CD8-positive, alpha-beta memory T cell (primary cell): ENCODE measurements at places on chromosomes 12 and 14.
A peak's percentile ranks its signal among the peaks of the same experiment; 100 is the strongest.

- no peak for DNase-seq
Observed at GRCh38 chr12:1935700-1936378, 17.4 kb upstream of the CACNA2D4 start.

- no peak for DNase-seq
Observed at GRCh38 chr12:71797531-71797930, 42.0 kb upstream of the TBC1D15 start.

- DNase-seq, result no peak
Observed at GRCh38 chr14:104400355-104400754, 179.2 kb upstream of the C14orf180 start.

GRCh38 chr14:100765296-100765695 lies 38.6 kb downstream of the DLK1 start:
- DNase-seq, result no peak

GRCh38 chr14:61632807-61633206 lies 62.5 kb upstream of the HIF1A start:
- DNase-seq, result no peak

DNA sequence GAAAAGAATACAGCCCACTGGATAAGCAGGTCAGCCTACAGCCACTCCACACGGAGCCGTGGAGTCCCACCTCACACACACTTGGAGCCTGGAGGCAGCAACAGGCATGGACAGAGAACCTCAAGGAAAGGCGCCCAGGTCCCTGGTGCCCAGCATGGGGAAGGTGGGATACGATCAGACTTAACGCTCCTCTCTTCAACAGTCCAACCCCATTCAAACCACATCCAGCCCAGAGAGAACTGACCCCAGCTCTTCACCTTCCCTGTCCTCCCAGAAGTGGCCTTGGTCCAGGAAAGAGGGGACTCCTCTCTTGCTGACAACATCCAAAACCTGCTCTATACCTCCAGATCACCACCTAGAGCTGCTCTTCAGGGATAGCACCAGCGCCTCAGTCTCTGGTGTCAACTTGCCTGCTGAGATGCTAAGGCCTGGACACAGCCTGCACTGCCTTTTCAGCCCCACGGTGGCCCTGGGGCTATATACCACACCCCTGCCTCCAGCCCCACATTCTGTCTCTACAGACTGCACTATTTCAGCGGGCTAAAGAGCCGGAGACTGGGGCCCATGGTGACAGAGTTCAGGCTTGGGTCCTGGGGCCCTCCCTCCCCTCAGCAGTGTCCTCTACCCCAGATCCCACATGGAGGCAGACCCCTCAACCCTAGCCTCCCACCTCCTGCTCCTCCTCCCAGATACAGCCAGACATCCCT lies 7.0 kb downstream of the ADCY6 start:
- no peak for DNase-seq

DNA sequence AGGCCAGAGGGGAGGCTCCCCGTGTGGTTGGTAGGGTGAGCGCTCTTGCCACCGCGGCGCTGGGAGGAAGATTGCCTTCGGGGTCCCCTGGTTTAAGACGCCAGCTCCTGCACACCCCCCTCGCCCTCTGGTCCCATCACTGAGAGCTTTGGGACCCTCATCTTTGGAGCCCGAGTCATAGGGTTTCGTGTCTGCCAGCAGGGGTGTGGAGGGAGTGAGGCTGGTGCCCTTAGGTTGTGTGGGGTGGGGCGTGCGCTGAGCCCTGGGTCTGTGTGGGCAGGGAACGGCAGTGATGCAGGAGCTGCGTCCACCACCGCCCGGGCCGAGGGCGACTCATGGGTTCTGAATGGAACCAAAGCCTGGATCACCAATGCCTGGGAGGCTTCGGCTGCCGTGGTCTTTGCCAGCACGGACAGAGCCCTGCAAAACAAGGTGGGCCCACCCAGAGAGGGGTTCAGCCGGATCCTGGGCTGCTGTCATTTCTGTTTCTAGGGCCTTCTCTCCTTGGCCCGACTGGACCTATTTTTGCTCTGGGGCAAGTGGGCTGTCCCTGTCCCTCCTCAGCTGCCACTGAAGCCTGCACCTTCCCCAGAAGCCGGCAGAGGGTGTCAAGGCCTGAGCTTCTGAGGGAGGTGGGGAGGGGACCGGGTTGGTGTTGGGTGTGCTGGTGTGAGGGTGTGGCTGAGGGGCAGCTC lies 12.1 kb downstream of the ACADS start:
- no peak for DNase-seq

- no peak for DNase-seq
Observed at GRCh38 chr14:101706509-101707067, 54.9 kb upstream of the PPP2R5C start.

DNA sequence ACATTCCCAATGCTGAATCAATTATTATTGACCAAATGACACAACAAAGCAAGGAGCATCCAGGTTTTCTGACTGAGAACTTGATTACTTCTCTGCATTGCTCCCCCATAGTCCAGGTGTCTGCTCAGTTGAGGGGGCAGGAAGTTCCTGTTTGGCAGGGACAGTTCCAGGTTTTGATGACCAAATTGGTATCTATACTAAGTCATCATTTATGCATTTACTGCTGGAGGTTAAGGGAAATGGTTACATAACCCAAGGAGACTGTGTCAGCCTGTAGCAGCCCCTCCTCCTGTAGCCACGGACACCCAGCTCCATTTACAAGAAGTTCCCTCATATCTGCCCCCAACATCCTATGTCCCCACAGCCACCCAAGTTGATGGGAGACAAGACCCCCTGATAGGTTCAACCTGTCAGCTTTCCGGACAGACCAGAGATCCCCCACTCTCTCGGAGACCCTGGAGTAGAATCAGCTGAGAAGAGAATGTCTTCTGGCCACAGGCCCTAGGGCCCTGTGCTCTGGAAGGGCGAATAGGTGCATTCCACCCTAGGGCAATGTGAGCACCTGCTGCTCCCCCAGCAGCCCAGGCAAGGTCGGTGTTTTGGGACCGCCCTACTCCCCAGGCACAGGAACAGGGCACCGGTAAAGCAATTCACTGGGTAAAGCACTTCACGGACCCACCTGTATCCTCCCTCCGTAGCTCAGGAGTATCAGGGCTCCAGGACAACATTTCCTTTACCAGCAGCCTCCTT lies 23.6 kb downstream of the IRF2BPL start:
- no peak for DNase-seq

GRCh38 chr14:73472185-73473114 lies 14.1 kb upstream of the NUMB start:
- peak; percentile 40 for DNase-seq

DNA sequence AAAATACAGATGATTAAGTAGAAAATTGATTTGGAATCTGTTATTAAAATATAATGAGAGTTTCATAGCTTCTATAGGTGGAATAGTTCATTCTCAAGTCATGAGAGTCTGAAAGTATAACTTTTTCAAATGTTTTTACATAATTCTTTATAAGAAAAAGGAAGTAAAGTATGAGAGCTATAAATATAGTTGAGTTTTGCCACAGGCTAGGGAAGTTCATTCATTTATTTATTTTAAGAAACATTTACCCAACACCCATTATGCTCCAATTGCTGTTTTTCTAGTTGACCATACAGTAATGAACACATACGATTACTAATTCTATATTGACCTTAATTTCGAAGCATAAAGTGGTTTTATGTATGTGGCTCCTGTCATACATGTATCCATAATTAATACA lies 24.8 kb downstream of the LRRIQ1 start:
- DNase-seq, result no peak

DNA sequence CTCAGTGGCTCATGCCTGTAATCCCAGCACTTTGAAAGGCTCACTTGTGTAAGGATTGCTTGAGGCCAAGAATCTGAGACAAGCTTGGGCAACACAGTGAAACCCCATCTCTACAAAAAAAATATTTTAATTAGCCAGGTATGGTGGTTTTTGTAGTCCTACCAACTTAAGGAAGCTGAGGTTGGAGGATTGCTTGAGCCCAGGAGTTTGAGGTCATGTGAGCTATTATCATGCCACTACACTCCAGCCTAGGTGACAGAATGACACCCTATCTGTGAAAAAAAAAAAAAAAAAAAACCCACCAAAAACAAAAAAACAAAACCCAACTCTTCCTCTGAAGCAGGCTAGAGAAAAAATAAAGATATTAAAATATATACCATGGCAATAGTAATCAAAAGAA lies 41.2 kb downstream of the TMEM116 start:
- no peak for DNase-seq

GRCh38 chr12:5335069-5335468 lies 96.8 kb upstream of the NTF3 start:
- no peak for DNase-seq

DNA sequence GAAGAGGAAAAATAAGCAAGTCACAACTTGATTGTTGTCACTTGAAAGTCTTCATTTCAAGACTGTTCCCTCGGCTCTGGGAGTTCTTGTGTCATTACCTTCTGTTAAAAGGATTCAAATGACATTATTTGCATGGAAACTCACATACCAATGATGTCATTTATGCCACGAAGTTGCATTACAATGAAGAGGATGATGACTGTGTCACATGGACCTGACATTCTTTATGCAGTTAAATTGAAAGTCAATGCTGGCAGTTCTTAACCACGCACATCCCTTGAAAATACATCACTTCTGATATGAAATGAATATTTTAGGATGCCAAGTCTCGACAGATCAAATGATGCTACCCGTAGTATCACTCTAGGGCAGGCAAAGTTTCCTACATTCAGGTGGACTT lies 1069.5 kb downstream of the VRK1 start:
- no peak for DNase-seq

- DNase-seq, result no peak
Observed at GRCh38 chr12:116629480-116629879, 70.3 kb downstream of the MAP1LC3B2 start.

- DNase-seq, result no peak
Observed at GRCh38 chr12:84056-84455, 17.5 kb downstream of the IQSEC3 start.

DNA sequence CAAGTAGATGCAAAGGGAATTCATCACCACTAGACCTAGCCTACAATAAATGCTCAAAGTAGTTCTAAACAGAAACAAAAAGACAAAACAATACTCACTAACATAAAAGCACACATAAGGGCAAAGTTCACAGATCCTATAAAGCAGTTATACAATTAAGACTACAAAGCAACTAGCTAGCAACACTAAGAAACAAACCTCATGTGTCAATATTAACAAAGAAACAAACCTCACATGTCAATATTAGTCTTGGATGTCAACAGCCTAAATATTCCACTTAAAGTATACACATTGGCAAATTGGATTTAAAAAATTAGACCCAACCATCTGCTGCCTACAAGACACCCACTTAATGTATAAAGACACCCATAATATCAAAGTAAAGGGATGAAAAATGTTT lies 152.7 kb downstream of the KCNK10 start:
- DNase-seq, result no peak
